Smooth muscle cell of the umbilical artery (primary cell): ENCODE measurements at places on chromosomes 4 and X. TPM values are rescaled to one million over a fixed set of nuclear protein-coding genes. Genes with fewer than 3 reads are reported as not detected.

The CXCL5 gene
- total RNA-seq: 9.1 and 17.2 TPM in 2 replicates

The ANK2 gene
- total RNA-seq: 49.0 and 71.8 TPM in 2 replicates

The FOXP3 gene
- total RNA-seq: 0.05 TPM in 1 of 2 replicates, not detected in the other

The TRPC3 gene
- total RNA-seq: 0.30 and 1.5 TPM in 2 replicates

The ZNF185 gene
- total RNA-seq: 2.4 and 21.3 TPM in 2 replicates

The GPR82 gene
- total RNA-seq: not detected in 2 replicates

The TMPRSS11B gene
- not detected in 2 replicates for total RNA-seq

The CHRDL1 gene
- 0.14 TPM in 1 of 2 replicates, not detected in the other for total RNA-seq

The ADH1A gene
- not detected in 2 replicates for total RNA-seq

The PPP1R2C gene
- total RNA-seq: not detected in 2 replicates

The ETDB gene
- total RNA-seq: not detected in 2 replicates

The FABP2 gene
- not detected in 2 replicates for total RNA-seq

The LRRC66 gene
- 0.89 and 1.5 TPM in 2 replicates for total RNA-seq

The RASSF6 gene
- total RNA-seq: 0.05 TPM in 1 of 2 replicates, not detected in the other

The ALAS2 gene
- total RNA-seq: not detected in 2 replicates

The SGCB gene
- 61.5 and 81.4 TPM in 2 replicates for total RNA-seq

The TCEAL2 gene
- not detected in 2 replicates for total RNA-seq

The TXK gene
- 0.59 and 0.60 TPM in 2 replicates for total RNA-seq

The OPRPN gene
- not detected in 2 replicates for total RNA-seq

The COPS4 gene
- total RNA-seq: 64.7 and 73.0 TPM in 2 replicates

The PORCN gene
- total RNA-seq: 9.3 and 10.4 TPM in 2 replicates

The HPSE gene
- 0.30 and 0.32 TPM in 2 replicates for total RNA-seq

The CFP gene
- 0.05 and 0.30 TPM in 2 replicates for total RNA-seq

The EMD gene
- total RNA-seq: 19.0 and 21.5 TPM in 2 replicates

The RS1 gene
- total RNA-seq: not detected in 2 replicates

The TENM3 gene
- total RNA-seq: 28.5 and 44.3 TPM in 2 replicates

The SPP1 gene
- total RNA-seq: 3.3 and 6.9 TPM in 2 replicates

The PDCL2 gene
- total RNA-seq: not detected in 2 replicates

The HMX1 gene
- total RNA-seq: not detected in 2 replicates

The GSX2 gene
- total RNA-seq: not detected in 2 replicates

The TGIF2LX gene
- total RNA-seq: not detected in 2 replicates

The POLN gene
- 5.3 TPM in 2 replicates for total RNA-seq

The PPEF2 gene
- not detected in 2 replicates for total RNA-seq

The RIBC1 gene
- total RNA-seq: 0.14 TPM in 1 of 2 replicates, not detected in the other

The AKAP14 gene
- not detected in 2 replicates for total RNA-seq

The KDR gene
- 0.88 and 6.8 TPM in 2 replicates for total RNA-seq

The STK26 gene
- total RNA-seq: 33.7 and 41.6 TPM in 2 replicates

The NHS gene
- 0.30 and 1.4 TPM in 2 replicates for total RNA-seq

The TLR2 gene
- 0.55 TPM in 1 of 2 replicates, not detected in the other for total RNA-seq

The STARD8 gene
- total RNA-seq: 0.59 and 4.0 TPM in 2 replicates

The ARSJ gene
- 23.5 and 37.6 TPM in 2 replicates for total RNA-seq

The PGK1 gene
- 548 and 831 TPM in 2 replicates for total RNA-seq

The PWWP3B gene
- total RNA-seq: 2.1 and 2.3 TPM in 2 replicates

The MAGEC2 gene
- not detected in 2 replicates for total RNA-seq
